Activated CD4-positive, alpha-beta memory T cell treated with anti-CD3 and anti-CD28 coated beads, Interleukin-2, amount 10 ng/mL, durations not matched to agents 7 days and 5 days (primary cell): ENCODE measurements at places on chromosomes 5 and 9. TPM values are rescaled to one million over a fixed set of nuclear protein-coding genes. Genes with fewer than 3 reads are reported as not detected.

GRCh38 chr5:51091816-51092215 lies 291.4 kb upstream of the ISL1 start:
- no peak overlapping the region for H3K27ac ChIP-seq
- H3K4me3 ChIP-seq, result no peak overlapping the region

CFAP90 gene
- total RNA-seq, result not detected

GRCh38 chr5:15646371-15646770 lies 146.4 kb downstream of the FBXL7 start:
- no peaks in the 10 kb centered on the region for H3K27me3 ChIP-seq
- H3K4me3 ChIP-seq, result no peak overlapping the region
- H3K4me1 ChIP-seq, result no peaks in the 10 kb centered on the region

DNA sequence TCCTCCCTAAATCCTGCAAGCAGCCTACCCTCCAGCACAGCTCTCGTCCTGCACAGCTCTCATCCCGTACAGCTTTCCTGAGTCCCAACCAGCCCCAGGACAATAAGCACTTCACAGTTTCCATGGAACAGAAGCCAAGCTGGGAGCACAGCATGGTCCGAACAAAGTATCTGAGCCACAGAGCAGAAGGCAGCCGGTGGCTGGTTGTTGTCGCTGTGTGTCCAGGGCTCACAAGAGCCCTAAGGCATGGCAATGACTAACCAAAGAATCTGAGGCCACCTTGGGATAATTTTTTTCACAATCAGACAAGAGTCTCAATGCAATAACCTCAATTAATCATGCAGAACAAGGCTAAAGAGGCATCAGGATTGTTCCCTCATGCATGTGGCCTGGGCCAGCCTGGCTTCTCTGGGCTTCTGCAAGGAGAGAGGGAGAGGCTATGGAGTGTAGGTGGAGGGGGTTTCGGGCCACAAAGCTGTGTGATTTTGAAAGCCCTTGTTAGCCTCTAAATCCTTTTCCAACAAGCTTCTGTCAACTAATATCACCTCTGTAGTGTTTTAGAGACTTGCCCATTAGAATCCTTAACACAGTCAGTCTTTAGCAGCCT lies 323.4 kb downstream of the PIK3R1 start:
- no peak overlapping the region for H3K27ac ChIP-seq
- H3K4me3 ChIP-seq, result no peak overlapping the region
- no peak for DNase-seq

DNA sequence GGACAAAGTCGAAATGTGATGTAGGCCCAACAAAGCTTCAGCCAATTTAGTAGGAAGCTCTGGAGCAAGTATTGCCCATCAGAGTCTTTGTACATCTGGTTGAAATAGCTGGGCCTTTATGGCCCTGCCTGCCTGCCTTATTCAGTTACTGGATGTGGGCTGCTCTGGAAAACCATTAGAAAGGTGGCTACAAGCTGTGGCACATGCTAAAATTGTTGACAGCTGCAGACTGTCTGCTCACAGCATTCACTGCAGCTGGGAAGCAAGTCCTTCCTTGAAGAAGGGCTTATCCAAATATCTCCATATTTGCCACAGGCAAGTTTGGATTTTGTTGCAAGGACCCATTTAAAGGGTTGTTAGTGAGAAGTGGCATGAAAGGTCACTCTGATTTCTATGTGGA lies 24.4 kb downstream of the SMIM15 start:
- H3K4me1 ChIP-seq, result no peaks in the 10 kb centered on the region
- no peak overlapping the region for H3K4me3 ChIP-seq
- no peak overlapping the region for H3K27ac ChIP-seq
- no peak for DNase-seq
- H3K27me3 ChIP-seq, result no peaks in the 10 kb centered on the region

DROSHA gene
- total RNA-seq, result 55.4 TPM

DNA sequence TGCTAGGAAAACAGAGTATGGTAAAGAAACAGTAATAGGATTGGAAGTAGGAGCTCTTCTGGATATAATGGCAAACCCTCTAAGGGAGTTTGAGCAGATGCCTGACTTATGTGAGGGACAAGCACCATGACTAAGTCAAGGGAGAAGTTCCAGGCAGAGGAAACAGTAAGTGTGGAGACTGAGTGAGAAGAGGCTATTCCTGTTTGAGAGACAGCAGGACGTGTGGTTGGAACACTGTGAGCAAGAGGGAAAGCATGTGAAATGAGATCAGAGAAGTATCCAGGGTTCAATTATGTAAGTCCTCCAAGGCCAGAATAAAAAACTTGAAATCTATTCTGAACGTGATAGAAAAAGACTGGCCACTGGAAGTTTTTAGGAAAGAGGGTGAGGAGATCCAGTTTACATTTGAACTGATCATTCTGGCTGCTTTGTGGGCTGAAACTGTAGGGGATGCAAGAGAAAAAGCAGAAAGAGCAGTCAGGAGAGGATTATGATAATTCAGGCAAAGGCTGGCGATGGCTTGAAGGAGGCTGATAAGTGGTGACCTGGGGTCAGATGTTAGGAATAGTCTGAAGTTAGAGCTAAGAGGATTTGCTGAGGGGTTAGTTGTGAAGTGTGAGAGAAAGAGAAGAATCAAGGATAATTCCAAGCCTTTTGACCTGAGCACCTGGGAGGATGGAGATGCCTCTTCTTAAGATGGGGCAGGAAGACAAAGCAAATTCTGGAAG lies 19.2 kb downstream of the DMAC1 start:
- H3K27me3 ChIP-seq, result peaks cover 6% of the 10 kb centered on the region
- no peaks in the 10 kb centered on the region for H3K36me3 ChIP-seq
- H3K27ac ChIP-seq, result no peak overlapping the region
- peaks cover 4% of the 10 kb centered on the region for H3K4me1 ChIP-seq
- no peak for DNase-seq
